ENCODE measurements at places on chromosomes 2 and 18. TPM values are rescaled to one million over a fixed set of nuclear protein-coding genes. Genes with fewer than 3 reads are reported as not detected.

The BMP10 gene
- total RNA-seq: 0.83 TPM

The GNAL gene
- total RNA-seq: 1.1 TPM

The ANKRD23 gene
- 10.6 TPM for total RNA-seq

The SNORC gene
- 1.1 TPM for total RNA-seq

The ACP1 gene
- 64.6 TPM for total RNA-seq

The GALR1 gene
- total RNA-seq: 0.08 TPM

The FBLN7 gene
- 1.00 TPM for total RNA-seq

The C2orf80 gene
- not detected for total RNA-seq

Measured in cardiac septum (tissue), 1 donor.